AML-193 (cell line): ENCODE measurements at places on chromosomes 5 and 9.

DNA sequence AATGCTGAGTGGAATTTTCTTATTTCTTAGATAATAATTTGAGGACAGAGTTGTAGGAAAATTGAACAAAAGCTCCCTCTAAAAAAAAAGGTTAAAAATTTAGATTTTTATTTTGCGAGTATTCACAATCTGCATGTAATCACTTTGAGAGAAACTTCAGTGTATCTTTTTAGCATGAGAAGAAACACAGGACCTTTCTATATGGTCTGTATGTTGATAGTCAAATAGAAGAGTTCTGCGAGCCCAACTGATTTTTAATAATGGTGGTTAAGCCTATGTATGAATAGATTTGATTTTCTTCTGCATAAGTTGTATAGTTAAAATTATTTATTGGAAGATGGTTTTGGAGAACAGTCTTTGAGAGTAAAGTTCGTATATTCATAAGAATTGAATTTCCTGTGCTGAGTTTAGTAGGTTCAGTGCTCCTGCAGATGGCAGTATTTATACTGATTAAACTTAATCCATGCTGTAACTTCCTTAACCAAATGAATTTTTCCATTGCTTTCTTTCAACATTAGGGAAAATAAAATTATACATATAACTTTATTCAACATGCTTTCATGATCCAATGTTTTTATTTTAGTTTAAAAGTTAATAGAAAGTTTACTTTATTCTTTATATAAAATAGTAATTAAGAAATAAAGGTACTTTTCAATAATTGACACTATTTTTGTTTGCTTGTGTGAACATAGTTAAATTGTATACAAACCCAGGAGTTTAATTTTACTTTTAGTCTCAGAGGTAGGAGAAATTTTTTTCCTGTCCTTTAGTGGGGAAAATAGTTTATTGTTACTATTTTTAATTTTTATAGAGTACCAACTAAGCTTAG is 19.6 kb downstream of the TCERG1 start:
- peak; percentile 31 for DNase-seq

DNA sequence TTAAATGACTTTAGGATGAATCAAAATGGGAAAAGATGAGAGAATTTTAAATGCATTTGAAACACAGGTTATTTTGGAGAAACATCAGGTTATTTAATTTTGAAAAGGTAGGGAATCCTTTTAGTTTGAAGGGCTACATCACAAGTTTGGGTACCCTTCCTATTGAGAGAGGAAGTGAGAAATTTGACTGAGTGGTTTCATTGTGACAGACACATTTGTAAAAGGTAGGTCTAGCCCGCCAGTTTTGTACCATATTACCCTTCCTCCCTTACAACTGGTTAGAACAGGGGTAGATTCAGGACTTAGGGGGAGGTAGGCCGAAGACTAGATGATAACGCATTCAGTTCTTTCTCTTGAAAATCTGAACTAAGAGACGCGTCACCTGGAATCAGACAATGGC is 464.2 kb downstream of the EBF1 start:
- DNase-seq: no peak

DNA sequence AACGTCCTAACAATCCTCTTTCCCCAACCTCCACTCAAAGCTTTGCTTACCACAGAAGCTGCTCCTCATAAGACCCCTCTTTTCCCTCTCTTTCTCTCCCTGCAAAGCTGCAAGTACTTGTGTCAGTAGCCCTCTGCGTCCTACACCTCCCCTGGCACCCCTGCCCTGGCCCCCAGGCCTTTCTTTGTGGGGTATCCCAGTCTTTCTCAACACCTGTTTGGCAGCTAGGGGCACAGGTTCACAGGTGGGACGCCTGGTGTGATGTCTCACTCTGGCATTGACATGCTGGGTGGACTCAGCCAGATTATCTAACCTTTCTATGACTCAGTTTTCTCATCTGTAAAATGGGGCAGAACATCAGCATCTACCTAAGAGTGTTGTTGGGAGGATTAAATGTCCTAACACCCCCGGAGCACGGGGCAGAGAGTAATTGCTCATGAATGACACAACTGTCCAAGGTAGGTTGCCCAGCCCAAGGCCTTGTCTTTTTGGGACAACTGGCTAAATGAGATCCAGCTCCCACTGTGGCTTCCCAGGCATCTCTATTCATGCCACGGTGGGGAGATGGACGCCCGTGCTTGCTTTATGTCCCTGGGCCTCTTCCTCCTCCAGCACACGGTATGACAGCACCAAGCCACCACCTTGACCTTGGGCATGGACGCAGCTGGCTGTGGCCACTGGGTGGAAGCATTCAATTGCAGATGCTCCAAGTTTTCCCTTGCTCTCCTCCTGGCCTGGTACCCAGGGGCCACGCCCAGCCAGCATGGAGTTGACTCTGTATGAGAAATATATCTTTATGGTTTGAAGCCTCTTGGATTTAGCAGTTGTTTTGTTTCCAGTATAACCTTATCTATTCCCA is 190.4 kb downstream of the RGS3 start:
- DNase-seq: no peak

DNA sequence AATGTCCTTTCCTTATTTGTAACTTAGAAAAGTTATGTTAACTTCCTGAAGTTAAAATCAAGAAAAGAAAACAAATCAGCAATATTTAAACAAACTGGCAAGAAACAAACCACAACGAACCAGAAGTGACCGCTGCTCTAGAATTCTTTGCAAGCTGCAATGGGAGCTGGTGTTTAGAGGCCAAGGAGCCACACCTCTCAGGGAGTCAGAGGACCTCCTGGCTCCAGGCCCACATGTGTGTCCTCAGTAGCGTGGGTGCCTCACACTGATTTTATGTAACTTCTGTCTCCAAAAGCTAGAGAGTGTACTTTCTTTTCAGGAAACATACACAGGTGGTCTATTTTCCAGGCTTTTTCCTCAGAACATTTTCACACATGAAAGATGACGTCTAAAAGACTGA is 100.4 kb downstream of the IRX2 start:
- no peak for DNase-seq

- no peak for DNase-seq
Observed at GRCh38 chr9:127801955-127802575, 617 bp upstream of the FPGS start.

- no peak for DNase-seq
Observed at GRCh38 chr5:77873239-77873638, 97.1 kb upstream of the TBCA start.

- DNase-seq: no peak
Observed at GRCh38 chr9:37596504-37596903, 4.1 kb upstream of the TOMM5 start.

DNA sequence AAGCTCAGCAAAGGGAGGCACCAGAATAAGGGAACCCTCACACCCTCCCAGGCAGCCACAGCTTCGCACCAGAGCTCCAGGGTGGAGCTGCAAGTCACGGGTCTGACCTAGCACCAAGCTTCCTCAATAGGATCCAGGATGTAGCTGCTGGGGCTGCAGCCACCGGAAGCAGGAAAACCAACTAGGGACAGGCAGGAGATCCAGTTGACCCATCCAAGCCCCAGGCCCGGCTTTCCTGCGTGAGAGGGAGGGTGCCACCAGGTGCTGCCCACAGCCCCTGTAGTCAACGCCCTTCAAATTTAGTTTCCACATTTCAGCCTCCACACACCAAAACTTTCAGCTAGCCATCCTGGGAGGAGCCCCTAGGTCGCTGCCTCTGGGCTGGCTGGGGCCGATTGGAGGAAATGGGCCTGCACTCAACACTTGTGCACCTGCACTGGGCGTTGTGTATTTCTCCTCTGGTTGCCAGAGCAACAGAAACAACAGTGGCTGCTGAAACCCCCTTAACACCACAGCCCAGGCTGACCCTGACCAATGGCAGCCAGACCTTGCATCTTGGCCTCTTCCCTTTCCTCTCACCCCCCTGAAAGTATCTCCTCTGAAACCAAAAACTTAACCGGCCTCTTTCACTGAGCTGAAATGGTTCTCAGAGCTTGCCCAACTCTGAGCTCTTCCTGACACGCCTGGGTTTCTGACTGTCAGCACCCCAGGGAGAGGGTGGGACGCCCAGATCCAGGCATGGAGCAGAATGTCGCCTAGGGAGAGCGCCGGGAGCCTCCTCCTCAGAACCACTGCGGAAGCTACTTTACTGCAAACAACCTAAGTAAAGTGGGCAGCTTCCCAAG is 226.5 kb upstream of the MAP3K1 start:
- no peak for DNase-seq

DNA sequence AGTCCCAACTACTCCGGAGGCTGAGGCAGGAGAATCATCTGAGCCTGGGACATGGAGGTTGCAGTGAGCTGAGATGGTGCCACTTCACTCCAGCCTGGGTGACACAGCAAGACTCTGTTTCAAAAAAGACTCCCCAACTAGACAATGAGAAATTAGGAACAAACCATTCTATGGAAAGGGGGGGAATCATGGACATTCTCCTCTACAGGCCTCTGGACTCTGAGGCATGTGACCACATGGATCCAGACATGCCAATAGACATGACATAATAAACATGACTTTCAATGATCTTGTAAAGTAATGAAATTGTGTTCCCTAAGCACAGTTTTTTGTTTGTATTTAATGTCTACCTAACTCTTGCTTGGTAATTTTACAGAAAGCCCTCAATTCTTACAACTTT is 8.8 kb downstream of the HOMER1 start:
- DNase-seq: no peak

GRCh38 chr9:16535555-16535954 is 334.9 kb downstream of the BNC2 start:
- no peak for DNase-seq
